ENCODE measurements at places on chromosomes 3 and 15.

- no peak for DNase-seq
These were observed 27.7 kb upstream of the LRRFIP2 start for GRCh38 chr3:37202035-37202434.

- DNase-seq, result no peak
These were observed 148.8 kb upstream of the GADL1 start for GRCh38 chr3:31043184-31043819.

- no peak for DNase-seq
These were observed 40.6 kb upstream of the FXR1 start for GRCh38 chr3:180871901-180872300.

DNA sequence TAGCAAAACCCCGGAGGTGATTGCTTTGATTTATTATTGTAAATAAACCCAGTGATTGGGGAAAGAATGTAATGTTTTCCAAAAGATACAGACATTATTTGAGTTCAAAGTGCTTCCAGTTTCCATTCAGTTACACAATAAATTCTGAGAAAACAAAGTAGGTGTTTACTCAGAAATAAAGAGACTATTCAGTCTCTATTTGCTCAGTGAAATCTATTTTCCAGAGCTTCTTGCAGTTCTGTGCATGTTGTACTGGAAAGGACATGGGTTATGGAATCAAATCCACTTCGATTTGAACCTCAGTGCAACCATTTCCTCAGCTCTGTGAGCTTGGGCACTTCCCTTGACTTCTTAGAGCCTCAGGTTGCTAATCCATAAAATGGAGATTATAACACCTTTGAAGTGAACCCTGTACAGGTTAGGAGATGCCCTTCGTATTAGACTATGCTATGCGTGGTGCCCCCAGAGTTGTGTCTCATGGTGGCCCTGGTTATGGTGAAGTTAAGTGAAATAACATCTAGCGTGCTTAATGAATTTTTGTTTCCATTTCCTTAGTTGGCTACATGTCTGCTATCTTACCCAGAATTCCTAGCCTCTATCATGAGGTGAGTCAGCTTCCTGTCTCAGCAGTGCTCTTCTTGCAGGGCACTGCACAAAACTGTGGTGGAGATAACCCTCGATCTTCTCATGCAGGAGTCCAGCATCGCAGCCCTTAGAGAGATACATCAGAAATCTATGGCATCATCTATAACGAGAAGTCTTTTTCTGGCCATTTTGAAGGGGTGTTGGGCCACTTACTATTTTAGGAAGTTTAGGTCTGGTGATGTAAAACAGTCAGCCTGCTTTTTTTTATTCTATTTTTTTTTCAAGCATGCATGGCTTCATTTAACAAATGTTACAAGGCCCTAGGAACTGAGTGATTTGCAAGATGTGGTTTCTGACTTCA lies 97.7 kb downstream of the RPL39L start:
- DNase-seq, result no peak

GRCh38 chr3:107132674-107133073 lies 244.6 kb upstream of the CCDC54 start:
- DNase-seq, result no peak

GRCh38 chr3:134267996-134268395 lies 17.3 kb upstream of the RYK start:
- DNase-seq, result no peak

- no peak for DNase-seq
These were observed 22.8 kb downstream of the ATP2C1 start for GRCh38 chr3:130916507-130917167.

- no peak for DNase-seq
These were observed 10.6 kb downstream of the FBN1 start for GRCh38 chr15:48634893-48635292.

DNA sequence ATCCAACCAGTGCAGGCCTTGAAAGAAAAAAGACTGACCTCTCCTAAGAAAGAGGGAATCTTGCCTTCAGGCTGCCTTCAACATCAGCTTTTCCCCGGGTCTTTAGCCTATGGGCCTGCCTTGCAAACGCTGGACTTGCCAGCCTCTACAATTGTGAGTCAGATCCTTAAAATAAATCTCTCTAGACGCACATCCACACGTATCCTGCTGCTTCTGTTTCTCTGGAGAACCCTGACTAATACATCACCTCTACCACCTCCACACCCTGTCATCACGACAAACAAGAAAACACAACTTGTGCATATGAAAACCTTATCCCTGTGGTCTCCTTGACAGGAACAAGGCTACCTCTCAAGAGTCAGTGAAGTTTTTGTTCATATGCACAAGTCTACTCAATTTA lies 11.8 kb downstream of the CYFIP1 start:
- DNase-seq, result no peak

GRCh38 chr3:9141928-9142289 lies 107.5 kb downstream of the SRGAP3 start:
- no peak for DNase-seq

GRCh38 chr3:48123346-48123745 lies 64.9 kb downstream of the CDC25A start:
- DNase-seq, result no peak

GRCh38 chr15:41231422-41232226 lies 556 bp downstream of the CHP1 start:
- DNase-seq, result no peak

DNA sequence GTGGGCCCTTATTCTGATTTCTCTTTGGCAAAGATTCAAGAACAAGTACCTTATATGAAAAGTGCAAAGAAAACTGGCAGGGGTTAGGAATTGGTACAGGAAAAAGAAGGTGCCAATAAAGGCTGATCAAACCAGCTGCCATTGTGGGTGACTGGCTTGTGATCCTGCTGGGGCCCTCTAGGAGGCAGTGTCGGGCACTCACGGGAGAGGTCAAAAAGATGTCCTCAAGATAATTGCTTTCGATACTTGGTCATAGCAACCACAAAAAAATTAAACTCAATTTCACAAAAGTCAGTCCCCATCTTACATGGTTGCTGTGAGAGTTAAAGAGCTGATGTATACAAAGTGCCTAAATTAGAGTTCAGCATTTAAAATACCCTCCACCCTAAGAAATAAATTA lies 31.0 kb upstream of the CAV3 start:
- no peak for DNase-seq
